Central memory CD8-positive, alpha-beta T cell (primary cell): ENCODE measurements at places on chromosomes 12 and 14.

- no peak for DNase-seq
Measured at GRCh38 chr14:95255487-95255886, 64.2 kb downstream of the CLMN start.

DNA sequence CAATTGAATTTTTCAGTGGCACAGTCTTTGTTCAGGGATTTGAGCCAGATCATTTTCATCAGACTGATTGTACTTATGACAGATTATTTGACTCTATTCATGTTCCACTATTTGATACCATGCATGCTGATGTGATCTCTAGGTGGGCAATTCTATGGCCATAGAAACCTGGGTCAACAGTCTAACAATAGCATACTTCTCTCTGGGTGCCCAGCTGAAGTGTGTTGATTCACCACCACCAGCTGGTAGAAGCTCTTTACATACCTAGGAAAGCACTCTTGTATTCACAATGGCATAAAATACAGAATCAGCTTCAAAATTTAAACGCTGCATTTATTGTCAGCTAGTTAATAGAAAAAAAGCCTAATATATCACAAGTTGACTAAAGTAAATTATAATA lies 90.2 kb upstream of the TMTC2 start:
- DNase-seq: no peak

- DNase-seq: no peak
Measured at GRCh38 chr12:20798554-20798953, 12.0 kb upstream of the SLCO1B3 start.

DNA sequence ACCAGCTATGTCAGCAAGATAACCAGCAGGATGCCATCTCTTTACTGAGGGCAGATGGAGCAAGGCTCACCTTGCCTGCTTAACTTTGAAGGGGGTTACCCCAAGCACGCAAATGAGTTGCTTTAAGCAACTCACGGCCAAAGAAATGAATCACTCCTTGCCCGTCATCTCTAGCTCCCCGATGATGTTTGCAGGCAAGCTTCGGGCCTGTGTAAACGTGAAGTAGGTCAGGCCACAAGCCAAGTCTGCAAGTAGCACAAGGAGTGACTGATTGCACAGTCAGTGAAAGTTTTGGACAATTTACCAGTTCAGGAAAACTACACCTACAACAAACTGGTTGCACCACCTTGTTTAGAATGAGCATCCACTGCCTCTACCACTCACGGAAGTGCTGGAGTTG lies 699.7 kb upstream of the TBX3 start:
- DNase-seq: no peak

- no peak for DNase-seq
Measured at GRCh38 chr14:105333613-105334364, 19.2 kb downstream of the PACS2 start.

DNA sequence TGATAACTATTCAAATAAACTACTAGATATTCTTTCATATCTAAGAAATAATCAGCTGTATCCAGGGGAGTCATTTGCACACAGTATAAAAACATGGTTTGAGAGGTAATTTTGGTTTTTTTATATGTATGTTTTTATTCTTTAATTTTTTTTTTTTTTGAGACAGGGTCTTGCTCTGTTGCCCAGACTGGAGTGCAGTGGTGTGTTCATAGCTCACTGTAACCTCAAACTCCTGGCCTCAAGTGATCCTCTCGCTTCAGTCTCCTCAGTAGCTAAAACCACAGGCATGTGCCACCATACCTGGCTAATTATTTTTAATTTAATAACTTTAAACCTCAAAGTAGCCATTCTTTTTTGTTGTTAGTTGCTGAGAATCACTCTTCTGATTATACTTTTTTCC lies 1.8 kb downstream of the PRORP start:
- no peak for DNase-seq

GRCh38 chr12:30973175-30973574 lies 46.6 kb downstream of the TSPAN11 start:
- DNase-seq: no peak

DNA sequence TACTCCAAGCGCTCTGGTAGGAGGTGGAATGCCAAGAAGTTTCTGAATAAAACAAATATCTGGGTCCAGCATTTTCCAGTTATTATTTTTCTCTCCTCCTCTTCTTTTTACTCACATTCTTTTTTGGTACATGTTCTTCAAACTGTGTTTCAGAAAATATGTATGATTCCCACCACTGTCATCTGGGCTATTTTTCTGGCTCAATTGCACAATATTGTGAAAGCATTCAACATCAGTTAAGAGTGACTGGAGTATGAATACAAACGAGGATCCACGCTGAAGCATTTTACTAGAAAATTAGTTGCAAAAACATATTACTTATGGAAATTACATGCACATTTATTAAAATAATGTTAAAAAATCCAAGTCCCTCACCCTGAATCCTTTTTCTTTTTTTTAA lies 61.5 kb downstream of the KCNMB4 start:
- DNase-seq: no peak

DNA sequence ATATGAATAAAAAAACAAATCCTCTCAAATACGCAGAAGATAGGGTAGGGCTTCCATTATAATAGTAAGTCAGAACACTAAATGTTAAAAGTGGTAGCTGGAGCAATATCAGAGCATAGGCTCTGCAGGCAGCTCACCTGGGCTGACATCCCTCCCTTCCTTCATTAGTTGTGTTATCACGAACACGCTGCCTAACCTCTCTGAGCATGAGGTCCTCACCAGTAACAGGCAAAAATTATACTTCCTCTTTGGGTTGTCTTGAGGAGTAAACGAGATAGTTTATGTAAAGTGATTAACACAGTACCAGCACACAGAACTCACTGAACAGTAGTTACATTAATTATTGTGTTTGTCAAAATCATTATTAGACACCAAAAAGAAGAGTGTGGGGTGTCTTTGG lies 154.3 kb downstream of the STXBP6 start:
- no peak for DNase-seq

- no peak for DNase-seq
Measured at GRCh38 chr12:3705354-3705675, 47.6 kb downstream of the CRACR2A start.

GRCh38 chr12:17878714-17879113 lies 211.3 kb downstream of the RERGL start:
- DNase-seq: no peak
